ENCODE measurements at places on chromosomes 5 and 9. TPM values are rescaled to one million over a fixed set of nuclear protein-coding genes. Genes with fewer than 3 reads are reported as not detected.

The DDX31 gene
- 13.2 TPM for total RNA-seq

The KIF4B gene
- total RNA-seq = 0.26 TPM

The GAPT gene
- total RNA-seq = 49.6 TPM

- no peak overlapping the region for H3K27ac ChIP-seq
- H3K36me3 ChIP-seq = no peaks in the 10 kb centered on the region
- no peak for DNase-seq
- H3K27me3 ChIP-seq = no peaks in the 10 kb centered on the region
- no peaks in the 10 kb centered on the region for H3K4me1 ChIP-seq
- H3K4me3 ChIP-seq = no peak overlapping the region
These were observed 336.7 kb downstream of the AGTPBP1 start for GRCh38 chr9:85404911-85405565.

- H3K4me1 ChIP-seq = peaks cover 17% of the 10 kb centered on the region
- no peaks in the 10 kb centered on the region for H3K27me3 ChIP-seq
- no peak for DNase-seq
These were observed 21.0 kb upstream of the UBLCP1 start for GRCh38 chr5:159241946-159242552.

- no peak overlapping the region for H3K27ac ChIP-seq
- H3K4me3 ChIP-seq = no peak overlapping the region
- no peaks in the 10 kb centered on the region for H3K27me3 ChIP-seq
- H3K4me1 ChIP-seq = no peaks in the 10 kb centered on the region
These were observed 2.5 kb downstream of the PTPDC1 start for GRCh38 chr9:94086486-94087345.

DNA sequence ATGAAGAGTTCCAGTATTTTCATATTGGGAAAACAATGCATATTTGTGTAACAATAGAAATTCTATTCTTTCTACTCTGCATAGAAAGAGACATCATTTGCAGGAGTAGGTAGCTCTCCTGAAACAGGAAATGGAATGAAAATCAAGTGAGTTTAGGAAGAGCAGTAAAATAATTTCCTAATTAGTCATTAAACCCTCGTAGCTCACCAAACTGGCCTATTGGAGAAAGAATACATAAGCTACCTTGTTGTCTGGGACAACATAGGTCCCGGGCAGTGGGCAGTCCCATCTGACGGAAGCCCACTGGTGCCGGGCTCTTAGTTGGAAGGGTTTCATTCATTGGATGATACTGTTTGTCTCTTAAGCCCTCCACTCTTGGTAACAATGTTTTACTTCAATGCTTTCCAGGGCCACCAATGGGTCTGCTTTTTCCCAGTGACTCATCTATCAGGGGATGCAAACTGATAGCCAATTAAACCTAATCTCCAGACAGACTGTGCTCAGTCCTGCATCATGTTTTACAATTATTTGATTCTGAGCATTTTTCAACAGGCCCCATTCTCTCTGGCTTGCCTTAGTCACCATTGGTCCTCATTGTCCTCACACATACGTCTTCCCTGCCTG, 46.5 kb downstream of the GNA14 start:
- no peaks in the 10 kb centered on the region for H3K27me3 ChIP-seq
- H3K27ac ChIP-seq = no peak overlapping the region
- no peak for DNase-seq
- H3K36me3 ChIP-seq = no peaks in the 10 kb centered on the region
- H3K4me1 ChIP-seq = peaks cover 16% of the 10 kb centered on the region
- no peak overlapping the region for H3K4me3 ChIP-seq

DNA sequence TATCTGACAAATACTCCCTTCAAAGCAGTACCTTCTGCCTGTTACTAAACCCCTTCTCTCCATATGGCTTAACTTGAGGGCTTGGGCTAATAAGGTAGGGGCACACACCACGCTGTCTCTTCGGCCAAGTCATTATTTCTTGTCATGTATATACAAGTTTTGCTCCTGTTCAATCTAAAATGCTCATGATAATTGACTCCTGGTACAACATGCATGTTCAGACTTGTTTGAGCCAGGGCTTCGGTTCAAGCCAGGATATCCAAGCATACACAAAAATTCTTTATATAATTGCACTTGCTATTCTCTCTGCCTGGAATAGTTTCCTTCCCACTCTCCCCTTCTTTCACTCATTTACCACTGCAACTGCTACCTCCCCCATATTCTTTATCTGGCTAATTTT, 756.0 kb upstream of the C9orf72 start:
- no peak overlapping the region for H3K4me3 ChIP-seq
- no peaks in the 10 kb centered on the region for H3K27me3 ChIP-seq
- H3K27ac ChIP-seq = no peak overlapping the region
- no peak for DNase-seq

GRCh38 chr5:45105491-45105994, 296.8 kb downstream of the MRPS30 start:
- no peaks in the 10 kb centered on the region for H3K36me3 ChIP-seq
- H3K4me3 ChIP-seq = no peak overlapping the region
- H3K27me3 ChIP-seq = no peaks in the 10 kb centered on the region
- H3K27ac ChIP-seq = no peak overlapping the region
- no peak for DNase-seq

DNA sequence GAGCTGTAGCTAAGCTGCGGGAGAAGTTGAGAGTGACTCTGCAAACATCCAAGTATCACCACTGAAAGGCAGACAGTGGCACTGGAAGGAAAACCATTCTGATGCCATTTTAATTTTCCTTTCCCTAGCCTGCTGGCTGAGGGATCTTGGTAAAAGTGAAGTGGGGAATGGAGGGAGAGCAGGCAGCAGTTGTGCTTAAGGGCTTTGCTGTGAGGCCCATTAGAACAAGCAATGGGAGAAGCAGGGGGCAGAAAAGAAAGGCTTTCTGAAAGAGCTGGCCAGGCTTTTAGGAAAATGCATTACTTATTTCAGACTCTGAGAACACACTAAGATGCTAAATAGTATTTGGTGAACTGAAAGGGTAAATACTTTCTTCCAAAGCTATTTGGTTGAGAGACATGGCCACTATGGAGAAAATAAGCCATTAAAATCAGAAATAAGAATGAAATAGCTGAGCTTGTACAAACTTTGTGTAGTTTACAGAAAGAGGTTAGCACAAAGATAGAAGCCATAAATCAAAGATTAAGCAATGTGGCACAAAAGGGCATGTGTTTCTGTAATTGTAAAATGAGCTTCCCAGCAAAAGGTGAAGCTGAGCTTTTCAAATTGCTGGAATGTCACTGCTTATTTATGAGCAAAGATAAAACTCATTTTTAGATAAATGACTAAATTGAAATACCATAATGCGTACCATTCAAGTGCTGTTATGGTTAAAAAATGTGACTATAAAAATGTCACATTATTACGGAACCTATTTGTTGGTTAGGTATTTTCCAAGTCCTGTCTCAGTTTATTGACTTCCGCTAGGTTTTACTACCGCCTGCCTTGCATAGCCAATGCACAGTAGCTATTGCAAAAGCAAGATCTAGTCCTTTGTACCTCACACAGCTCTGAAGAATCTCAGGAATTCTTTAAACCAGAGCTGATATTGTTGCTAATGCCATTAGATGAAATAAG, 20.8 kb downstream of the SNCAIP start:
- no peak overlapping the region for H3K4me3 ChIP-seq
- H3K27me3 ChIP-seq = no peaks in the 10 kb centered on the region
- H3K36me3 ChIP-seq = no peaks in the 10 kb centered on the region
- no peaks in the 10 kb centered on the region for H3K4me1 ChIP-seq

- H3K27ac ChIP-seq = no peak overlapping the region
- DNase-seq = no peak
- H3K27me3 ChIP-seq = no peaks in the 10 kb centered on the region
- peaks cover 15% of the 10 kb centered on the region for H3K36me3 ChIP-seq
- H3K4me1 ChIP-seq = peaks cover 50% of the 10 kb centered on the region
These were observed 38.2 kb downstream of the FBXW2 start for GRCh38 chr9:120755044-120755443.

GRCh38 chr5:133697536-133698258, 85.4 kb upstream of the FSTL4 start:
- H3K27ac ChIP-seq = no peak overlapping the region
- peaks cover 4% of the 10 kb centered on the region for H3K27me3 ChIP-seq

DNA sequence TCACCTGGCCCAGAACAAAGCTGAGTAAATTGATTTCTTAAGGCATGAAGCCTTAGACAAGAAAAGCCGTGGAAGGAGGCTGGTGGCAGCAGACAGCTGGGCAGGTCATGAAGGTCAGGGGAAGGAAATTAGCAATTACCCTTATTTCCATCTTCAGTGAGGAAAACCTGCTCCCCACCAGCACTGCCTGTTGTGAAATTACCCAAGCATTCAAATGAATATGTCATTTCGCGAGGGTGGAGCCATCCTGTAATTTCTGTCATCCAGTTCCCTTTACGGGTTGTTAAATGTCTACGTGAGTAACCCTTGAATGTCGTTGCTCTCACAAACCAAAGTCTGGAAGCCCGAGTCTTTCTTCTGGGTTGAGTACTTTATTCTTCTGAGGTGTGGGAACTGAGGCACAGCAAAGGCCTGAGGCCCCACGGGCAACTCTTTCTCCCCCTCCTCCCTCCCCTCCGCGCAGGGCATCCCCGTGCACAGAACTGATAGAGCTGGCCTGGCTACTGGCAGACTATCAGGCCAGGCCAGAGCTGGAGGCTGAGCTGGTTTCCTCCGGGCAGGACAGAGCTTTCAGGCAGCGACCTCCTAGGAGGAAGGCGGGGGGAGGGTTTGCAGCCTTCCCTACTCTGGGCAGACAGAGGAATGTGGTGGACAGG, 22.0 kb upstream of the AK3 start:
- no peak overlapping the region for H3K4me3 ChIP-seq
- H3K36me3 ChIP-seq = no peaks in the 10 kb centered on the region
- H3K27me3 ChIP-seq = no peaks in the 10 kb centered on the region
- DNase-seq = peak; percentile 86
- H3K27ac ChIP-seq = peak overlapping the region; percentile 94

All from spleen (tissue), 13 donors.